ENCODE measurements at places on chromosomes 13 and 19.
A peak's percentile ranks its signal among the peaks of the same experiment; 100 is the strongest.

- DNase-seq: no peak
Measured at GRCh38 chr13:110425444-110425780, 118.3 kb downstream of the COL4A2 start.

- peak; percentile 48 for DNase-seq
Measured at GRCh38 chr19:13195678-13196077, 45.5 kb downstream of the IER2 start.

DNA sequence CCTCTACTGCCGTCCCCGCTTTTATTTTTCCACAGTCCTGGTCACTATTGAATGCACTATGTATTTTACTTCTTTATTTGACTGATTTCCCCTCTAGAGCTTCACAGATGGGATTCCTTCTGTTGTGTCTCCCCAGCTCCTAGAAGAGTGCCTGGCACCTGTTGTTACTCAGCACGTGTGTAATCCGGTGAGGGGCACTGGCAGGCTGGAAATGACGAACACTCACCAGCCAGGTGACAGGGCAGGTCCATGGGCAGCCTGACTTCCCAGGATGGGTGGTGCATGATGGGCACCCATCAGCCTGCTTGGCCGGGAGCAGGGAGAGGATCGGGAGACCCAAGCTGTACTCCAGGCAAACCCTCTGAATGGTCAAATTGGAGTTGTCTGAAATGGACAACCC is 67.2 kb downstream of the CEBPG start:
- no peak for DNase-seq

GRCh38 chr19:49930483-49931011 is 1.2 kb upstream of the NUP62 start:
- peak; percentile 62 for DNase-seq

Measured in SHP77 (cell line).